Endothelial cell (in vitro differentiated cells): ENCODE measurements at places on chromosomes 13 and 19. TPM values are rescaled to one million over a fixed set of nuclear protein-coding genes. Genes with fewer than 3 reads are reported as not detected.

Gene RNF113B
- not detected for total RNA-seq

Gene FBXO46
- 29.9 TPM for total RNA-seq

- DNase-seq: no peak
Measured at GRCh38 chr13:106470576-106470975, 64.9 kb downstream of the EFNB2 start.

GRCh38 chr13:30173303-30173610 is 134.1 kb downstream of the KATNAL1 start:
- no peak for DNase-seq

GRCh38 chr13:27379694-27380641 is 44.5 kb upstream of the GTF3A start:
- DNase-seq: peak; percentile 86
